IPS DF 19.7 (cell line): ENCODE measurements at places on chromosomes 7 and 10.

DNA sequence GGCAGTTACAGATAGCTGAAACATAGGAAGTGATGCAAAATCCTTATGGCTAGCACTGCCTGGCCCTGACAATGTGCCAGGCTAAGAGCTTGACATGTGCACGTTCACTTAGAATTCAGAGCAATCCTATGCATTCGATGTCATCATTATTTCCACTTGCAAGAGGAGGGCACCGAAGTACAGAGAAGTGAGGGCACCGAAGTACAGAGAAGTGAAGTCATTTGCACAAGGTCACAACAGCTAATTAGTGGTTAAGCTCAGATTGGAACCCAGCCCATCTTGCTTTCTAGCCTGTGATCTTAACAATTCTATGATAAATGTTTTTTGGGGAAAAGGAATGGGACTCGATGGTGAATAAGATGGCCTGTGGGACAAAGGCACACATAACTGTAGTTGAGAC lies 73.4 kb downstream of the ARHGAP22 start:
- no peak for DNase-seq

GRCh38 chr7:157964016-157964415 lies 623.6 kb downstream of the PTPRN2 start:
- DNase-seq: no peak

DNA sequence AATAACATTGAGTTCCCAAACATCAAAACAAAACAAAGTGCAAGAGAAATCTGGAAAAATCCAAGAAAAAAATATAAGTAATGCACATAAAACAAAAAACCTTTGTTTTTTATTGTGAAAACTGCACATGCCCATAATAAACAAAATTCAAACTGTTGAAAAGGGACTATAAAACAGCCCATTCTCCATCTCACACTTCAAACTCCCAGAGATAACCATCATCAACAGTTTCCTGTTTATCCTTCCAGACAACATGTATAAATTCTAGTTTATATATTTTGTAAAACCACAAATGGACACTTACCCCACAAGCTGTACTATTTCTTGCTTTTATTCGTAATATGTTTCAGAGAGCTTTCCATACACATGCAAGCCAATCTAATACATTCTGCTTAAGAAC lies 79.3 kb downstream of the DPY19L1 start:
- no peak for DNase-seq

GRCh38 chr10:7826971-7827370 lies 8.7 kb downstream of the TAF3 start:
- DNase-seq: no peak

DNA sequence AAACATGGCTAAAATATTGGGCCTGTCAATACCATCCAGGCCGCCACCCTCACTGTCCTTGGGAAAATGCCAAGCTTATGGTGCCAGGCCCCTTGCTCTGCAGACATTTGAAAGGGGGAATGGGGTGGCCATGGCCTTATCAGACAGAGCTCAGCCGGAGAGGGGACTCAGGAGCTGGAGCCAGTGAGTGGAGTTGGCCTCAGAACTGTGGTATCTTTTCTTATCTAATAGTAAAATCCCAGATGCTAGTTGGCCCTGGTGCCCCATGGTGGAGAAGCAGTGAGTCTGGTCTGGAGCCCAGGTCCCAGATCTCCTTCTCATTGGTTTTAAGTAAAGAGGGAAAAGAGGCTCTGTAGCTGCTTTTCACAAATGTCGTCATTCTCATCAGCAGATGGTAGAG lies 49.6 kb upstream of the SORCS3 start:
- no peak for DNase-seq

- DNase-seq: no peak
Measured at GRCh38 chr10:102814873-102815661, 22.1 kb downstream of the CYP17A1 start.

DNA sequence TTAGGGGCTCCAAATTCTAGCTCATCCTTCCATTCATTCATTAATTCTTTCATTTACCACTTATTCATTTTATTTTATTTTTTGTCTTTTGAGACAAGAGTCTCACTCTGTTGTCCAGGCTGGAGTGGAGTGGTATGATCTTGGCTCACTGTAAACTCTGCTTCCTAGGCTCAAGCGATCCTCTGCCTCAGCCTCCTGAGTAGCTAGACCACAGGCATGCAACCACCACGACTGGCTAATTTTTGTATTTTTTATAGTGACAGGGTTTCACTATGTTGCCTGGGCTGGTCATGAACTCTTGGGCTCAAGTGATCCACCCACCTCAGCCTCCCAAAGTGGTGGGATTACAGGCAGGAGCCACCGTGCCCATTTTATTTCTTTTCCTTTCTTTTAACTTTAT lies 31.6 kb downstream of the FGF8 start:
- no peak for DNase-seq

DNA sequence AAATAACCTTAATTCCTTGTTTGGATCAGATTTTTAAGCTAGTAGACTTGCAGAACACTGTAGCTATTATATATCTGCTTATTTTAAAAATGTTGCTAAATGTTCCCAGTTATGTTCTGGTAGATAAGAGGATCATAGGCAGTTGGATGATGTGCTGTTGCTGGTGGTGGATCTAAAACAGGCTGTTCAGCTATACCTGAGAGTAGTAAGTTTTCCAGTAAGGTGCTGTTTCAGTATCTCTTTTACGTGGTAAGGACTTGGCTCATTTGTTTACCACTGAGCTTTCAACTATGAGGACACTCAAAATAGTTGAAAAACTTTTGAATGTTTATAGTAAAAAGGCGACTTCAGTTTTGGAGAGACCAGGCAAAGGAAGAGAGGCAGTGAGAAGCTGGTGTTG lies 180.9 kb downstream of the CDK14 start:
- no peak for DNase-seq

GRCh38 chr7:151903249-151904032 lies 26.5 kb upstream of the PRKAG2 start:
- DNase-seq: no peak

DNA sequence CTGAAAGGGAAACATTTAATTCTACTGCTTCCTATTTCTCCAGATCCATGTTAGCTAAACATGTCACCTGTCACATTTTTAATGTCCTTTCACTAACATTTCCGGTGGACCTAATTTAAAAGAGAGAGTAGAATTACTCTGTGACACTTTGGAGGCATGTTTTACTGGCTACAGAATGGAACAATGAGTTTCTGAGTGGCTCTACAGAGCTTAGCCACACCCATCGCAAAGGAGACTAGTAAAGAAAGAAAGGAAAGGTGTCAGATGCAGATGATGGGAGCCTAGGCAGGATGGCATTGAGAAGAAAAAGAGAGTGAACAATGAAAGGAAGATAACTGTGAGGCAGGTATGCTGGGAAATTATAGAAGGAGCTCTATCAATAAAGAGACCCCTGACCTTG lies 35.9 kb downstream of the NDUFB2 start:
- DNase-seq: no peak
